ENCODE measurements at places on chromosomes 5 and 9.
A peak's percentile ranks its signal among the peaks of the same experiment; 100 is the strongest.

DNA sequence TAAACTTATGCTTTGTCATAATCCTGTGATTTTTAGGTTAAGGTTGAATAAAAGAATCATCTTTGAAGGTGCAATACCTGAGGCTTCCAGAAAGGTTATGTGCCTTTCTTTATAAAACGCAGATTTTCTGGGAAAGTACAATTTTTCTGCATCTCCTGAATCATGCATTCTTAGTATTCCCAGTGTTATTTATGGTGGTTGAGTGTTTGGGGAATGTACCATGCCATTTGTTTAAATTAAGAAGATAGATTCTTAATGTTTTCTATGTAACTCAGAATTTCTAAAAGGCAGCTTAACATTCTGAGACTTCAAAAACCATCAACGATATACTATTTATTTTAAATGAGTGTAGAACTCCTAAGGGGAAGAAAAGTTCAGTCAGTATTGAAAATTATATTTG is 108.1 kb upstream of the FBN2 start:
- DNase-seq, result no peak

DNA sequence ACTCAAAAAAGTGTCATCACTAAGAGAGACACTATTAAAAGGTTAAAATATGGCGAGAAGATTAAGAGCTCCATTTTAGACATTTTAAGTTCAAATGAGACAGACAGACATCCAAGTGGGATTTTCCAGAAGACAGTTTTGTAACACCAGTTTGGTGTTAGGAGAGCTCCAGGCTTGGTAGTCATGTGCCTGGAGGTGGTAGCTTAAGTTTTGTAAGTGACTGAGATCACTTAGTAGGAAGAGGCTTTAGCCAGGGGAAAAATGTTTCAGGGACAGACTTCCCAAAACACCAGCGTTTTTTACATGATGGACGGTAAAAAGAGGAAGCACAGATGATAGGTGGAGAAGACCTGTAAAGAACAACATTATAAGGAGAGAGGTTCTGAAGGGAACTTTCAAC is 150.3 kb downstream of the GIN1 start:
- DNase-seq, result no peak

- no peak for DNase-seq
Observed at GRCh38 chr5:167166696-167167095, 1124.7 kb upstream of the WWC1 start.

GRCh38 chr5:60056191-60056590 is 162.7 kb upstream of the PDE4D start:
- DNase-seq, result no peak

DNA sequence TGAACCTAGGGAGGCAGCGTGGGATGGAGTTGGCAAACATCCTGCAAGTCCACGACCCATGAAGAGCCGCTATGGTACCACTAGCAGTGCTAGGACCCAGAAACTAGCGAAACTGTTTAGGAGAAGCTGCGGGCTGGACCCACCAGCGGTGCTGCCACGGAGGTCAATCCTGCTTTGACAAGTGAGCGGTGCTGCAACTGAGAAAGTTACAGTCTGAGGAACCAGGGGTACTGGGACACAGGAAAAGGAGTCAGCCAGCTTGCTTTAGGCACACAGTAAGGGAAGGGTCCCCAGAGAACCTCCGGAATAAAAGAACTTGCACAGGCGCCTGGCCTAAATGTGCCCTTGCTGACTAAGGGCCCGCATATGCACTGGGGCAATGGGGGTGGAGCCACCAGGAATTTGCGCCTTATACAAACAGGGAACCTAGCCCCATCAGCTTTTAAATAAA is 23.6 kb upstream of the ANXA2R start:
- no peak for DNase-seq

- DNase-seq, result peak; percentile 42
Observed at GRCh38 chr5:172766287-172767108, 4.5 kb downstream of the DUSP1 start.

DNA sequence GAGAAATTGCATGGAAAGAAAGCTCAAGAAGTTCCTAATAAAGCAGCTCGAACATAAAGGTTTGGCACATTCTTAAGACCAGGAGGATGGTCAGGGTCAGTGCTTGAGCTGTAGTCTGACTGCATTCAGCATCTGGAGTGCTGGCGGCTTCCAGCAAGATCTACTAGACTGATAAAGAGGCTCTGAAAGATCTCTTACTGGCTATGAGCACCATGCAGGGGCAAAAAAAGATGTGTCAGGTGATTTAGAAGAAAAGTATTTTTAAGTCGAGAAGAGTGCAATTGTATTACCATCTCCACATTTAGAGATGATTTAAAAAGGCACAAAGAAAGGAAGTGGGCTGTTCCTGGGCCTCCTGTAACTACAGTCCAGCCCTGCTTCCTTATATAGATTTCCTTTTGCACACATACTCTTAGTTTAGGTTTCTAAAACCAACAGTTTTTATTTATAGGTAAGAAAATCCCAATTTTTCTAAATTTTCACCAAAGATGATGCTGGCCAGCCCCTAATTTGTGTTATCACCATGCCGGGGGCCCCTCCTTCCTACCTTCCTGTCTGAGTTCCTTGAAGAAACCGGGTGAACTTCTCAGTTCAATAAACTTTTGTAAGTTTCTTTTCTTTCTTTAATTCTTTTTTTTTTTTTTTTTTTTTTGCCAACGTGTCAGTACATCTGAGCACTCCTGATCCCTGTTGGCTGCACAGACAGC is 65.9 kb upstream of the PLPP1 start:
- no peak for DNase-seq

- peak; percentile 70 for DNase-seq
Observed at GRCh38 chr9:129068990-129069861, 11.7 kb upstream of the DOLPP1 start.

DNA sequence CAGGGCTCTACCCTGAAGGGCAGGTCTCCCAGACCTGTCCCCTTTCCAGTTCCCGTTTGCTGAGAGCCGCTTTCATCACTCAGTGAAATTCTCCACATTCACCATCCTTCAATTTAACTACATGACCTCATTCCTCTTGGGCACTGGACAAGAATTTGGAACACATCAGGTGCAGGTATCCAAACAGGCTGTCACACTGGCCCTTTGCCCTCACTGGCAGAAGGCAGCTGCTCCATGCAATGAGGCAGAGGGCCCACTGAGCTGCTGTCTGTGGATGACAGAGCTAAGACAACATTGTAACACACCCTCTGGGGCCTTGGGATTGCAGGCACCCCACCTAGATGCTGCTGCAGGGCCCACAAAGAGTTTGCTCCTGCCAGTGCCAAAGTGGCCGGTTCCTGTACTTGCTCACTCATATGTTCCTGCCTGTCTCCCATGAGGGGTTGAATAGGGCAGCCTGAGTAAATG is 55.1 kb downstream of the ACTL7B start:
- no peak for DNase-seq

- DNase-seq, result no peak
Observed at GRCh38 chr5:172858511-172858989, 24.5 kb downstream of the ERGIC1 start.

DNA sequence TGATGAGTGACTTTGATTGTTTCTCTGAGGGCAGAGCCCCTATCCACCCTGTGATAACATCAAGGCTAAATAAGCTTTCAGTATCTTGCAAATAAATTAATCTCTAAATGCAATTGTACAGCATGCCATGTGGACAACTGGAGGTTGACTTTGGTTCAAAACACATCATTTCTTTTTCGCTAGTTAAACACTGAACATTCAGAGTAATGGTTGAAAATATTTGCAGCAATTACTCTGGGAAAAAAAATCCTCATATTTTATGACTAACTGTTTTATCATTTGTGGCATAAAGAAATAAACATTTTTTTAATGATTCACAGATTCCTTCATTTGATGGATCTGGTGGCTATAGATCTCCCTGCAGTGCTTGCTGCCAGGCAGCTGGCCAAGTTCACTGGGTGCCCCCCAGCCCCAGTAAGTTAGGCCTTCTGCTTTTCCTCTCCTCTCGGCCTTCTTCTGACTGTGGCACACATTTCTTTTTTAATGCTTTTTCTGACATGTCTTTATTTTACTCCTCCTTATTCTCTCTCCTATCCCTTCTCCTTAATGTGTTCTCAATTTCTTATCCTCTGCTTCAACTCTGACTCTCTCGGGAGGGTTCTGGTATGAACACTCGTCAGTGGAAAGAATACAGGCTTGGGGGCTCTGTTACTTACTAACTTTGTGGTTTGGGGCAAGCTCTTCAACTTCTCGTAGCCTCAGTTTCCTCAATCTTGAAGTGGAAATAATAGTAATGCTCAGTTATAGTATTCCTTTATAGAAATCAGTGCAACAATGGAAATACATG is 69.6 kb downstream of the ADAMTSL1 start:
- no peak for DNase-seq

DNA sequence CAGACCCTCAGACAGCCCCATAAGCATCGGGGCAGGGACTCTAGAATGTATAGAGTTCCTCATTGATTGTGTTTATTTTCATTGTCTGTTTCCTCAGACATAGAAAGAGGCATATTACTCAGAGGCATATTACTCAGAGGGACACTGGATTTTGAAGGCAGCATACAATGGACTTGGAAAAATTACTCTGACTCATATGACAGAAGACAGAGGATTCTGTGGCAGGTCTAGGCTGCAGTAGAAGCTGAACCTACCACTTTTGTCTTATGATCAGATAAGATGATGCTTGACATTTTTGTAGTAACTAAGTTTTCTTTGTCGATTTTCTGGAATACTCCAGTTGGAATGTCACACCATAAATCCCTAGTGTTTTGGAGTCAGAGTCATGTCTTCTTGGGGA is 105.2 kb downstream of the ST8SIA4 start:
- DNase-seq, result no peak

Measured in memory B cell (primary cell).